ENCODE measurements at places on chromosomes 12 and 14.

DNA sequence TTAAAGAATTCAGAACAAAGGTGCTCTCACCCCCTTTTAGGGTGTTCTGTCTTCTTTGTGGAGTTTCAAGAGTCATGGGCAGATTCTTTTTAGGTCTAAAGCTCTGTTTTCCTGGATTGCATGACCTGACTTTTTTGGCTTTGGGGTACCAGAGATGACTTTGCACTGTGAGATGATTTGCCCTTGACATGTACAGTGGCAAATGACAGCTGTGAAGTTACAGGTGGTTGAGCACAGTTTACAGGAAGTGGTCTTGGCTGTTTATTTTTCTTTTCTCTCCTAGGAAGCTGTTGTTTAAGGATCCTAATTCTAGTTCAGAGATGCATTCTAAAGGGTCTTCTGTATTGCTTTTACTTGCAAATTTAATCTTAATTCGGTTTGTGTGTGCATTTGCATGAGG is 83.8 kb upstream of the METAP2 start:
- DNase-seq = no peak

GRCh38 chr12:59005193-59005955 is 85.1 kb upstream of the LRIG3 start:
- no peak for DNase-seq

DNA sequence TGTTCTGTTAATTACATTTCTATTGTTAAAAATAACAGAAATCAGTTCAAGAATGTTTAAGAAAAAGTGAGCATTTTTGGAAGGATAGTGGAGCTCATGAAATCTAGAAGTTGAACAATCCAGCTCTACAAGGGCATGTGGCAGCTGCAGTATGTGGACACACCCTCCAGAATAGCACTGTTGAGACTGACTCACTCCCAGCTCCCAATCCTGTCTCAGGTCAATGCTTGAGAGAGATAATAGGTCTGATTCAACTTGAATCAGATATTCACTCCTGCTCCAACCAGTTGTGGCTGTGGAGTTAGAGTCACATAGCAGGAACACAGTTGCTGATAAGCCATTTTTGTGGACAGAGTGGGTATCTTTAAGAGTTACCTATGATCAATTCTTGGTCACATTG is 113.0 kb upstream of the NTF3 start:
- no peak for DNase-seq

GRCh38 chr12:95083471-95083870 is 10.1 kb upstream of the NR2C1 start:
- no peak for DNase-seq

DNA sequence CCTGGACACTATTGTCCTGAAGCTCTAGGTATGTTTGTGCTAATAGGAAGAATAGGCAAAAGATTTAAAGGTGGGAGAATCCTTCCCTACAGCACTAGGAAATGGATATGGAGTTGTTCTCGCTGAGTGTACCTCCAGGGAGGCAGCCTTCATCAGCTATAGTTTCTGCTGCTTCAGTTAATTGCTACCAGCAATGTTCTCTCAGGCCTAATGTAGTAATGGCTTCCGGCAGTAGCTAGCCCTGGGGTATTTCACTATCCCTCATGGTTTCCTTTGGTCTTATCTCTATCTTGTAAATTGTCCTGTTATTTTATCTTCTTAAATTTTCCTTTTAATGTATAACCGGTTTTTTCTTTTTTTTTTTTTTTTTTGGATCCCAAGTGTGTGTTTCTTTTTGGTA is 9.3 kb upstream of the CLEC12A start:
- DNase-seq = no peak

- DNase-seq = no peak
Measured at GRCh38 chr14:31954991-31955390, 122.1 kb upstream of the ARHGAP5 start.

GRCh38 chr14:104395941-104396681 is 183.5 kb upstream of the C14orf180 start:
- DNase-seq = no peak

GRCh38 chr12:130838284-130838950 is 633 bp downstream of the STX2 start:
- DNase-seq = peak; percentile 28

- no peak for DNase-seq
Measured at GRCh38 chr12:121648458-121649028, 20.9 kb downstream of the MORN3 start.

- no peak for DNase-seq
Measured at GRCh38 chr14:41915732-41916131, 309.1 kb downstream of the LRFN5 start.

DNA sequence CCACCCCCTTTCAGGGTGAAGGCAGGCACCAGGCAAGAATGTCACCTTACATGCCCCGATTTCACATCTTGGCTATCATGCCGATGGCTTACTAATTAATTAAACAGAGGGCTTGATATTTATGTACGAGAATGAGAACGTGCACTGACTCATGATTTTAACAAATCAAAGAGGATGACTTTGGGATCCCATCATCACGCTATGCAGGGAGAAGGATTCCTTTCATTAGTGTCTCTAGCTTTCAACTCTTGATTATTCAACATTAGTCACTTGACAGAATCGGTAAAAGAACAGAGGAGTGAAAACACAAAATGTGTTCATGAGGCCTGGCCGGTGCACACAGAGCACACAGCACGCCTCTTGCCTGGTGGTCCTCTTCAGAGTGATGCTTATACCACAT is 80.6 kb downstream of the PRKAB1 start:
- DNase-seq = no peak

DNA sequence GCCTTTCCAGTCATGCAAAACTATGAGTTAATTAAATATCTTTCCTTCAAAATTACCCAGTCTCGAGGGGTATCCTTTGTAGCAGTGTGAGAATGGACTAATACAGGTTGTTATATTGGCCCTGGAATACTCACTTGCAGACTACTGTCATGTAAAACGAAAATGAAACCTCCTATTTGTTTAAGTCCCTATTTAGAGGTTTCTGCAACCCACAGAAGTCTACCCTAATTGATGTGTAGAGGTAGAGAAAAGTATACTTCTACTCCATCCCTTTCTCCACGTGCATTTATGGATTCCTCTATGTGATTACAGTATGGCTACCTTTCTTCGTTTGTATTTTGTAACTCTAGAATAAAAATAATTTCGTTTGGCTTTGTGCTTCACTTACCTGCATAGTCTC is 371.1 kb downstream of the FSCB start:
- DNase-seq = no peak

DNA sequence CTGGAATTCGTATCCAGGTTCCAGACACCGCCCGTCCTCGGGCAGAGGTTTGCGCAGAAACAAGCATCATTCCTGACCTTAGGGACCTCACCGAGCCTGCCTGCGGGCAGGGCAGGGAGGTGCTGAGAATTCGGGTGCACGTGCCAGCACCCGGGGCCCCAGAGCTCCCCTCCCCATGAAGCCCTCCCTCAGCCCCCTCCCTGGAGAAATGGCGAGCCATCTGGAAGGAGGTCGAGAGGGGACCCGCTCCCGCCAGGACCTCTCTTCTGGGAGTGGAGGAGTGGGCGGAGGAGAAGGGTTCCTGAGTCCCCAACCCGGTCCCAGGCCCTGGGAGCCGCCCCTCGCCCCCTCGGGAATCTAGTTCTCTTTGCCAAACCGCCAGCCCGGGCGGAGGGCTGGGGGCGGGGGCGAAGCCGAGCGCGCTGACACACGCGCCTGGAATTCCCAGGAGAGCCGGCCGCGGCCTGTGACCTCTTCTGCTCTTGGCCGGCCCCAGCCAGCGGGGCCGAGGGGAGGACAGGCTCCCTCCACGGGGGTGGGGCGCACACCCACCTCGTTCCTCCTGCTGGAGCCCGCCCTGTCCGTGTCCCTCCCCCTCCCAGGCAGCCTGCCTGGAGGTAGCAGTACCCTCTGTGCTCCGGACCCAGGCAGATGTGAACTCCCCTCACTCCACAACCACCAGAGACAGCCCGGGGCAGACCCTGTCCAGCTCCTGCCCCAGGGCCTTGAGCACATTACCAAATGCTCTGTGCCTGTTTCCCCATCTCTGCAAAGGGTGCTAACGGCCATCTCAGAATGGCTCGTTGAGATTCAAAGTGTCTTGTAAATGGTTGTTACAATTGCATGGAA is 23.0 kb upstream of the GPR132 start:
- DNase-seq = peak; percentile 19

DNA sequence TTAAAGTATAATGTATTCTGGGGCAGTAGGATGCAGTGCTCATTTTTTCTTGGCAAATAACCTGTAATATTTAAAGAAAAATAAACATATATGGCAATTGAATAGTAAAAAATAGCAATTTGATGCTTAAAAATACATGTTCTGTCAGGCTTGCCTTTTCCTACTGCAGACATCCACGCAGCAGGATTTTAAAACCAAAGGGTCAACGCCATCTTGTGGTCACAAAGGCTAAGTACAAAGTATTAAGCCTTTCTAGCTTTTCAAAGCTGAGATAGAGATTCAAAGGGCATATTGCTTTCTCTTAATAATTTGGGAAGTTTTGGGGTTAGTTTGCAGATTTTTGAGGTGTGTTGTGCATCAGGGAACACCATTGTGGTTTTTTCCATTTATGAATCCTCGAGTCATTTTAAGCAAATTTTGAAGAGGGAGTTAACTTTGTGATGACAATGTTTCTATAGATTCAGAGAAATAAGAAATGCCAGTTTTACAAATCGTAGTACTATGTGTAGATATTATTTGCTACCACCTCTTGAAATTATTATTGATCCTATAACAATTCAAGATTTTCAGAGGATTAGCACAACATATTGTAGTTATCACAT is 4.7 kb upstream of the CCER1 start:
- DNase-seq = peak; percentile 84
